ENCODE measurements at places on chromosomes 3 and 15. TPM values are rescaled to one million over a fixed set of nuclear protein-coding genes. Genes with fewer than 3 reads are reported as not detected.
A peak's percentile ranks its signal among the peaks of the same experiment; 100 is the strongest.

Gene CHRM5
- under 0.01 TPM for total RNA-seq

Gene MASP1
- total RNA-seq: 1.2 TPM

- no peak for DNase-seq
These were observed 487.5 kb downstream of the GABRG3 start for GRCh38 chr15:27458345-27459084.

Gene ZKSCAN7
- total RNA-seq: 9.8 TPM

DNA sequence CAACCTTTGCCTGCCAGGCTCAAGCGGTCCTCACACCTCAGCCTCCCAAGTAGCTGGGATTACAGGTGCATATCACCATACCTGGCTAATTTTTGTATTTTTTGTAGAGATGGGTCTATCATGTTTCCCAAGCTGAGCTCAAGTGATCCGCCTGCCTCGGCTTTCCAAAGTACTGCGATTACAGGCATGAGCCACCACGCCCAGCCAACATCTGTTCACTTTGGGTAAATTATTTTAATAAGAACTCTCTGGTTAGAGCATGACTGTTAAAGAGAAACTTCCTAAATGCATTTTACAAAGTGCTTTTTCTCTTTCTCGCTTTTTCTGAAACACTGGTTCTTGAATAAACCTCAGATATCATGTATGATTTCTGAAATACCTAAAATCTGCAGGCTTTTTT is 172.5 kb downstream of the PTPRG start:
- no peak for DNase-seq

DNA sequence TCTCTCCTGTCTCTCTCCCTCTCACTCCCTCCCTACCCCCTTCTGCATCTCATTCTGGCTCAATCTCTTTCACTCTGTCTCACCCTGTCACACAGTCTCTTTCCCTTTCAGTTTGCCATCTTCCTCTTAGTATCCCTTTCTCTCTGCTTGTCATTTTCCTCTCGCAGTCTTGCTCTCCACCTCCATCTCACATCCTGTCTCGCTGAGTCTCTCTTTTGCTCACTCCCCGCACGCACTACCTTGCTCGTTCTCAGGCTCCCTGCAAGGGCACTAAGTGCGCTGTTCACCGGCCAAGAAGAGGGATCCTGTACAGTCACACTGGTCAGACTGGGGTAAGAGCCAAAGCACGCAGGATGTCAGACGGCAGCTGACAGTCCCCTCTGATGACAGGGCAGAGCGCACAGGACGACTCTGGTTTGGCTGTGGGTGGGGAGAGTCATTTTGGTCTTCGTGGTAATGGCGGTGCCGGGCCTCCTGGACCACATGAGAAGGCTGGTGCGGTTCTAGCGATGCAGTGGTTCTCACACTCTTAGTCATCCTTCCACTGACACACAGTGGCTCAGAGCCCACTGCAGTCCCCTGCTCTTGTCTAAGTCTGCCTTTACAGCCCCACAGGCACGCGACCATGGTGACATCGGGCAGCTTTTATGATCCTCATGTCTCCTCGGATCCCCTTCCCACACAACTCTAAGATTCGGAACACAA is 356.8 kb downstream of the FOXP1 start:
- peak; percentile 82 for DNase-seq

Gene ZNF860
- 0.59 TPM for total RNA-seq

DNA sequence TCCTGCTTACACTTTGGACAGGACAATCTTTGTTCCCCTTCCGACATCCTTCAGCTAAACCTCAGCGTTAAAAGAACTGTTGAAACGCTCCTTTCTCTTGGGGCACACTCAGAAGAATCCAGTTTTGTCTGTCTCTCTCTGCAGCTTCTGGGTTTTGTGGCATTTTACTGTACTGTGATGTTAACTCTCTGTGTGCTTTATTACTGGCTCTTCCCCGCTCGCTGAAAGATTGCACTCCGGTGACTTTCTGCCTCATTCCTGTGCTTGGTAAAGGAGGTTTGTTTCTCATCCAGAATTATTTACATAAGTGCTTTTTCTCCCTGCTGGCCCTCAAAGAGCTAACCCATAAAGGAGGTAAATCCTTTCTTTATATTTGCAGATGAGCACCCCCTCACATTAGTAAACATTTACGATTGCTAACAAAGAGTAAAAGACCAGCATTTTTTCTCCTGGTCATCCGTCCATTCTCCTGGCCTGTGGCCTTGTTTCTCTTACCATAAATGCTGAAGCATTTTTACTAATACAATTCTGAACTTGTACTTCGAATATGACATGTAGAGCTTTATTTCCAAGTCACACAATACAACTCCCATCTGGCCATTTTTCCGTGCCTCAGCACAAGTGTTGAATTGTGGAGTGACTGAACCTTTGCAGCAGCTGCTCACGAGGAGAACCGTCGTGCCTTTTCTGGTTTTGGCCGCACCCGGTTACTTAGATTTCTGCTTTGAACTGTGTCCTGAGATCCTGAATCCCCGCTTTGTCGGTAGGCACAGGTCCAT is 69.3 kb upstream of the RPL35A start:
- DNase-seq: peak; percentile 79

DNA sequence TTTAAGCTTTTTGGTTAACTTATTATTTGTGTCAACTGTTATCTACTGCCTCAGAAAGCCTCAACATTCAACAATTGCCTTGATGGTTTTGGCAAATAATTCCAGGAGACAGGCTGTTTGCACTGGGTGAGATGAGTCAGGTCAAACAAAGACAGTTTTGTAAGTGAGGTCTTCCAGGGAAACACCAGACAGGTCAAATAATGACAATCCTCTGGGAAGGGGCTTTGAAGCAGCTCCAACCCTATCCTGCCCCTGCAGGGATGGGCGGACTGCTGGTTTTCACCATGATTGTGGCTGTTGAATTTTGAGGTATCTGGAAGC is 79.4 kb upstream of the PRR23E start:
- DNase-seq: no peak

Gene CELF6
- total RNA-seq: 0.36 TPM

- DNase-seq: no peak
These were observed 40.5 kb downstream of the RASGRP1 start for GRCh38 chr15:38524156-38524555.

Gene DLEC1
- 0.29 TPM for total RNA-seq

DNA sequence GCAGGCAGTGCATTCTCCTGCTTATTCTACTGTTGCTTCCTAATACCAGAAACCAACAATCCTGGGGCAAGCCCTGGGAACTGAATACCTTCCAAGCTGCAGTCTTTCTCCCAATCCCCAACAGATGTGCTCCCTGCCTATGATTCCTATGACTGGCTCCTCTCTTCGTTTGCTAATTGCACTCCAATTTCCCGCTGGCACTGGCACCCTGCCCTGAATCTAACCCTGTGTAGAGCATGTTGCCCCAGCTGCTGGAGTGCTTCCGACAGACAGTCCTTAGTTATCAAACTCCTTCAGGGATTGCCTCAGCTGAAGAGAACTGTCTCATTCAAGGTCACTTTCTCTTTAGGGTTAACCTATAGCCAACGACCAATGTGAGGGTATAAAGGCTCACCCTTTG is 214.1 kb downstream of the NECTIN3 start:
- DNase-seq: no peak

- peak; percentile 21 for DNase-seq
These were observed 89.7 kb upstream of the SLC4A7 start for GRCh38 chr3:27573780-27574437.

GRCh38 chr15:61205346-61205921 is 23.7 kb downstream of the RORA start:
- DNase-seq: no peak

DNA sequence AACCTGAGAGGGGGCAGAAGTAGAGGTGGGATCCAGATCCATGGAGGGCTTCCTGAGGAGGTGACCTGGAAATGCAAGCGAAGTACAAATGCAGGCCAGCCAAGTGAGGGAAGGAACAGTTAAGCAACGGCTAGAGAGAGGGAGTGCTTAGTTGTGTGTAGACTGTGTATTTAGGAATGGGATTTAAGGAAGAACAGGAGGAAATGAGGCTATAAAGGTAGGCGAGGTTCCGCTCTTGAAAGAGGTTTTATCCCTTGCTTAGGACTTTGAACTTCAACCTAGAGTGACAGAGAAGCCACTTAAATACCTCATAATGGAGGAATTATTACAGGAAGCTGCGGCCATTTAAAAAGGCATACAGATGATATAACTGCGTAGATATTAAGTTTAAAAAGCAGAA is 295.1 kb downstream of the THSD4 start:
- DNase-seq: no peak

DNA sequence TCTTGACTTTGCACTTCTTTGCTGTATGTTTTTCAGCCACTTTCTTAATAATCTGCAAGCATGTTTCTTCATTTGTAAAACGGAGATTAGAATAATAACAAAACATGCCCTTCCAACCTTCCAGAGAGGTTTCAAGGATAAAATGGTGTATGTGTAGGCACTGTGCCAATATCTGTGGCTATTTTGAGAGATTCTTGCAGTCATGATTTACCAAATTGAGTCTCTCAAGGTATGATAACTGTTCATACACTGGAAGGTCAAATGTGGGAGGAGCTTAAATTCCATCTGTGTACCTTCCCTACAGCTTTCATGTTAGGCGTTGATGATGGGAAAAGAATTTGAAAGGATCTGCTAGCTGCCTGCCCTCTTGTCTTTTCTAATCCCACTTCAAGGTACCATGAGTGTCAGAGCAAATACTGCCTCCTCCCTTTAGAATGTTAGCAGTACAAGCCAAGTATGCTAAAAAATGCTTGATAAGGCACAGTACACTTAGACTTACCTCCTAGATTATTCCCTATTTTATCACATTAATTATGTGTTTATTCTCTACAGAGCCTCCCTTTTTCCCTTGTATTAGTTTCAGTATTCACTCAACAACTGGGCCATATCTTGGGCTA is 78.0 kb upstream of the ST8SIA2 start:
- no peak for DNase-seq

DNA sequence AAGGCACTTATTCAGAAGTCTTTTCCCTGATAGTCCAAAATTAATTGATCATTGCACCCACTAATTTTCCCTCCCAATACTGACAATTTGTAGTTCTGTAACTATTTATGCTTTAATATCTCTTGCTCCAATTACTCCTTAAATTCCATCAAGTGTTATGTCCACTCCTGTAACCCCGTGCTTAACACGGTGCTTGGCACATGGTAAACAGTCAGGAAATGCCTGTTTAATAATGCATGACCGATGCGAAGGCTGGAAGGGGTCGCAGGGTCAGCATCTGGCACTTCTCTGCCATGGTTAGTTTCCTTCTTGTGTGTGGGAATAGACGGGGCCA is 553 bp upstream of the SEC22A start:
- peak; percentile 27 for DNase-seq

DNA sequence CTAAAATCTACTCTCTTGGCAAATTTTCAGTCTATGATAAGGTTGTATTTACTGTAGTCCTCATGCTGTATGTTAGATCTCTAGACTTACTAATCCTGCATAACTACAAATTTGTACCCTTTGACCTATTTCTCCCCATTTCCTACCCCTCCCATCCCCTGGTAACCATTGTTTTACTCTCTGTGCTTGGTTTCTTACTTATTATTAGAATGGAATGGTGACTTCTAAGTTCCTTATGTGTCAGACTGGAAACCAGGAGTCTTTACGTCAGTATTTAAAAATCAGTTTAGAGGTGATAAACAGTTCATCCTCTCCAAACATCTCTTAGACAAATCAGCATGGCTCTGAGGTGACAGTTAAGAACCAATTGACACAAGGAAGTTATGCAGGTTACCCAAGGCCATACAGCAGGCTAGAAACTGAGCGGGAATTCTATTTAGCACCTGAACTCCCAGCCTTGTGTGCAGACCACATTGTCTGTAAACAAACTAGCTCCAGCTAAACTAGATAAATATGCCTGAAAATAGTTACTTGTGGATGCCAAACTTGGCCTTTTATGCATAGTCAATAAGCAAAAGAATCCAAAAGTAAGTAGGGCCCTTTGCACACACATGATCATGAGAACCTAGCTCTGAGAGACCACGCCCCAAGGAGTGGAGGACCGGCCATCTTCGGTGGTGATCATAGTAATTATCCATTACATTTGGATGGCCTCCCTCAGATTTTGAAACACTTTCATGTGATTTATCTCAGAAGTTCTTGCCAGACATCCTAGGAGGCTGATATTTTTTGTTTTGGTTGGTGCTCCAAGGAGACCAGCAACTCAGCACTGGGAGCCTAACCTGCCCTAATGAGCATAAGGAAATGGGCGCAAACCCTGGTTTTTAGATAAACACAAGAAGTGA is 72.3 kb upstream of the BOC start:
- DNase-seq: no peak

All from osteoblast (primary cell).